NCI-H2171 (cell line): ENCODE measurements at places on chromosomes 11 and 22.
A peak's percentile ranks its signal among the peaks of the same experiment; 100 is the strongest.

DNA sequence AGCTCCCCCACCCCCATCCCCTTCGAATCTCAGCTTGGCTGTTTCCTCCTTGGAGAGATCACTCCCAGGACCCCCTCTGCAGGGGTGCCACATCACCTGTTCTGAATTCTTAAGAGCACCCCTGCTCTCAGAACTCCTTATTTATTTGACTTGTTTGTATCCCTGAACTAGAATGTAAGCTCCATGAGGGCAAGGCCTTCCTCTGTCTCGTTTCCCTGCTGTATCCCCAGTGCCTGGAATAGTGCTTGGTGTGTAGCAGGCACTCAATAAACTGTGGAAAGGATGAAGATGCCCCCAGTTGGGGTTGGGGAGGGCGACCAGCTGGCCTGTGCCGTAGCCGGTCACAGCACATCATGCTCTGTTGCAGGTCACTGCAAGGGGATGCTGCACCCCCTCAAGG is 3.6 kb upstream of the MDK start:
- DNase-seq = no peak

GRCh38 chr11:133947321-133947756 is 9.4 kb downstream of the IGSF9B start:
- no peak for DNase-seq

DNA sequence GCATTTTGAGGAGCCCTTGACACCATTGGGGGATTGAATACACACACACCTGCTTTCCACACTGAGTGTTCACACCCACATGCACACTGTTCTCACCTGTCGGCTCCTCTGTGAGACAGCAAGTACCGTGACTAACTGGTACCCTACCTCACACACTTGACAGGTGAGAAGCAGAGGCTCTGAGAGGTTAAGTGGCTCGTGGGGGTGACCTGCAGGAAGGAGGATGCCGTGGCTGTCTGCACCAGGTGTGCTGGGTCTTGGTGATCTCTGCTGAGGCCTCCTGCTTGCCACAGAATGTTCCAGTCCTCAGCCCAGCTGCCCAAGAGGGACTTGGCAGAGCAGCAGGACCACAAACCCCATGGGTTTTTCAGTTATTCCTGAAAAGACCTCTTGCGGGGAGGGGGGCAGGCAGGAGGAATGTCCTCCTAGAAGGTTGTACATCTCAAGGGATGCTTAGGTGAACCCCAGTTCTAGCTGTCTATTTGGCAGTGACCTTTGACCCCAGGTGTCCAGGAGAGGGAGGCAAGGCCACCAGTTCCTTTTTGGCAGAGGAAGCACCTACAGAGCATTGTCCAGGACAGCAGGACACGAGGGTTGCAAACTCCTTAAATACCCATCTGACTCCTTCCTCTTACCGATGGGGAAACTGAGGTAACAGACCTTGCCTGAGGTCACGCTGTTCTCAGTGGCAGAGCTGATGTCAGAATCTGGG is 66.0 kb downstream of the SHISAL1 start:
- no peak for DNase-seq

- DNase-seq = no peak
Measured at GRCh38 chr11:59523541-59523940, 12.2 kb downstream of the OR4D9 start.

DNA sequence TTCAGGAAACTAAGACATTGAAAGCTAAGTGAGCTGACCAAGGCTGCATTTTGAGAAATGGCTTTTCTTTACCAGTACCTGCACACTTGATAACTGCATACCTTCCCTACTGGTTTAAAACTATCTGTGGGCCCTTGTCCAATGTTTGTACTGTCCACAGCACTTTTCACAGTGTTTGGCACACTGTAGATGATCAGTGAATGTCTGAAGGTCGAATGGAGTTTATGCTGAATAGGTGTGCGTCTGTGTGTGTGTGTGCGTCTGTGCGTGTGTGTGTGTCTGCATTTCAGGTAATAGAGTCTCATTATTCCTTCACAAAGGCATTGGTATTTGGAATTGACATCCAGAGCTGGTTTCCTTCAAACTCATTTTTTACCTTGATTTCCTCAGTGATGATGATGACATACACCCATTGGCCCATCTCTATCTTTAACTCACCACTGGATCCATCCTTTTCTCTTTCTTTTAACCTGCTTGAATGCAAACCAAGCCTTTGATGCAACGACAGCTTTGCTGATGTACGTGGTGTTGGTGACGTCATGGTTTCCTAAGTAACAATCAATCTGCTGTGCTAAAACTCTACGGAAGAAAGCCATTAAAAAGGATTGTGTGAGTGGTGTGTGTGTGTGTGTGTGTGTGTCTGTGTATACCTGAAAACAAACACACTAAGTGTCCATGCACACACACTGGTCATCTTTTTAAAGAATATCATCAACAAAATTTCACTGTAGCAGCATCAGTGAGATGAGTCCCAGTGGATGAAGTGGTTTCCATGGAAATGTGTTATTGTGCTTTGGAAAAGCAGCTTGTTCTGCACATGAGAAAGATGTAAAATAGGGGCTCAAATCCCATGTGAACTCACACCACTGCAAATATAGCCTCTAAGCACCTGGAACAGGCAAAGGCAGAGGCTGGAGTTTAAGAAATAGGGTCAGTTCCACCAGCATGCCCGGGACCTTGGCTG is 490.2 kb upstream of the B3GAT1 start:
- DNase-seq = no peak

DNA sequence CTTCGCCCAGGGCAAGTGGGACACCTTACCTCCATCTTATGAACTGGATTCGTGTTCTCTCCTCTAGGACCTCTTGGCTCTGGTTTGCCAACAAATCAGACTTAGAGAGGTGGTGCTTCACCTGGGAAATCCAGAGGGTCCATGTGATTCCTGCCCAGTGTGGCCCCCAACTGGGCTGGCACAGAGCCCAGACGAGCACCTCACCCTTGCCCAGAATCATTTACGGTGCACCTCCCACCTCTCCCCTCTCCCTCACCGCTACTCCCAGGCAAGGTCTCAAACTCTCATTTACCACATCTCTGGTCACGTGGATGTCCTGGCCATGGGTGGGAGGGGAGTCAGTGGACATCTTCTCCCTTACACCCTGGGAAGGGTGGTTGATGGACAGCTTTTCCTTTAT is 1.1 kb downstream of the SPATA19 start:
- no peak for DNase-seq

GRCh38 chr11:34525888-34526657 is 12.5 kb upstream of the ELF5 start:
- DNase-seq = no peak

GRCh38 chr22:17569971-17570511 is 6.7 kb downstream of the SLC25A18 start:
- DNase-seq = no peak

GRCh38 chr11:122210367-122210997 is 94.5 kb upstream of the BLID start:
- DNase-seq = no peak

GRCh38 chr11:88355887-88356286 is 18.4 kb upstream of the CTSC start:
- DNase-seq = no peak

GRCh38 chr11:47002390-47002789 is 65.8 kb downstream of the CSTPP1 start:
- DNase-seq = no peak

DNA sequence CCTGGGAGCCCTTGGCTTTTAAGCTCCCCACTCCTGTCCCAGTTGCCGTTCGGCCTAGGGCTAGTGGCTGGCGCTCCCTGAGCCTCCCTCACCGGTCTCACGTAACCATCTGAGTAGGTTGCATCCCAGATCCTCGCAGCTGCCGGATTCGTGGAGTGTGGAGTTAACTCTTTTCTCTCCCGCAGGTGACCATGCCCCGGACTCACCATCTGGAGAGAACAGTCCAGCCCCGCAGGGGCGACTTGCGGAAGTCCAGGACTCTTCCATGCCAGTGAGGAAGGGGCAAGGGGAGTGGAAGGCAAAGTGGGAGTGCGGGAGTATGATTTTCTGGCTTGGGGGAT is 902 bp downstream of the MUS81 start:
- no peak for DNase-seq

DNA sequence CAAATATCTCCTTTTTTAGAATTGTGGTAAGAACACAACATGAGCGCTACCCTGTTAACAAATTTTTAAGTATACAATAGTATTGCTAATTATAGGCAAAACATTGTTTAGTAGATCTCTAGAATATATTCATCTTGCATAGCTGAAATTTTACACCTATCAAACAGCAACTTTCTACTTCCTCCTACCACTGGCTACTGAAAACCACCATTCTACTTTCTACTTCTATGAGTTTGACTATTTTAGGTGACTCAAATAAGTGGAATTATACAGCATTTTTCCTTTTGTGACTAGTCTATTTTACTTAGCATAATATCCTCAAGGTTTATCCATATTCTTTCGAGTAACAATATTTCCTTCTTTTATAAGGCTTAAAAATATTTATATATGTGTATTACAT is 128.4 kb downstream of the FAM76B start:
- no peak for DNase-seq

DNA sequence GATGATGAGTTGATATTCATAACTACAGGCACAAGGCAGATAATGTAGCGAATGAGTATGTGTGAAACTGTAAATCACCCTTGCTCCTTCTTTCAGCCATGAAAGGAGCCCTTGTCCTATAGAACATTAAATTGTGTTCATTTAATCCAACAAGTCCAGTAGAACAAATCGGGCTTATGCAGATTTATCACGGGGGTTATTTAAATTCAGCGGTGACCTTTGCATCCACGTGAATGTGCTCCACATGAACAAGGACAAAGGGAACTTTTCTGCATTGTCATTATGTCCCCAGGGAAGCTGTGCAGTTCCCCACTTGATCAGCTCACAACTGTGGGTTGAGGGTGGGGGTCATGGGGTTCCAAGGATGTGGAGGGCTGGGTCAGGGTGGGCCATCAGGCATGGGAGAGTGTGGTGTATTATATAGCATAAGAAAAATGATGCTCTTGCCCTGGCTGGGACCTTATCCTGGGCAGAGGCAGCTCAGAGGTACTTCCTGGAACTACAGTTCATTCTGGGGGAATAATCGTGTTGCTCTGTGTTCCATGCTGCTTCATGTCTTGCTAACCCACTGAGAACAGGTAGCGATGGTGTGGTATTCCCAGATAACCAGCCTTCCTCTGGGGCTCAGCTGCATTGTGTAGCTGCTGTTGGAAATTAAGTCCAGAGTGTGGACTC is 306.6 kb downstream of the FAT3 start:
- no peak for DNase-seq

DNA sequence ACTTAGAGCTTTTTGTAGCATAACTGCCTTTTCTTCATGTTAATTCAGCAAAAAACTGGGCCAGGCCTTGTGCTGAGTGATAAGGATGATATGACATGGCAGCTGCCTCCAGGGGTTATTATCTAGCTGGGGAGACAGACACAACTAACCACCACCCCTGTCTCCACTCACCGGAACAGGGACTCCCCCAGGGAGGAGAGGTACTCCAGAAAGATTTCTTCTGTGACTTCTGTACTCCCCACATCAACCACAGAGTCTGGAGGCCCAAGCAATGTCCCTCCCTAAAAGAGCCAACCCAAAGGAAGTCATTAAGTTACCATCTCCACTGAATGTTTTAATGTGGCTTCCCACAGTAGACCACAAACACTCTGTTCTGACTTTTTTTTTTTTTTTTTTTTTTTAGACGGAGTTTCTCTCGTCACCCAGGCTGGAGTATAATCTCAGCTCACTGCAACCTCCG is 14.3 kb upstream of the PMM1 start:
- DNase-seq = no peak

DNA sequence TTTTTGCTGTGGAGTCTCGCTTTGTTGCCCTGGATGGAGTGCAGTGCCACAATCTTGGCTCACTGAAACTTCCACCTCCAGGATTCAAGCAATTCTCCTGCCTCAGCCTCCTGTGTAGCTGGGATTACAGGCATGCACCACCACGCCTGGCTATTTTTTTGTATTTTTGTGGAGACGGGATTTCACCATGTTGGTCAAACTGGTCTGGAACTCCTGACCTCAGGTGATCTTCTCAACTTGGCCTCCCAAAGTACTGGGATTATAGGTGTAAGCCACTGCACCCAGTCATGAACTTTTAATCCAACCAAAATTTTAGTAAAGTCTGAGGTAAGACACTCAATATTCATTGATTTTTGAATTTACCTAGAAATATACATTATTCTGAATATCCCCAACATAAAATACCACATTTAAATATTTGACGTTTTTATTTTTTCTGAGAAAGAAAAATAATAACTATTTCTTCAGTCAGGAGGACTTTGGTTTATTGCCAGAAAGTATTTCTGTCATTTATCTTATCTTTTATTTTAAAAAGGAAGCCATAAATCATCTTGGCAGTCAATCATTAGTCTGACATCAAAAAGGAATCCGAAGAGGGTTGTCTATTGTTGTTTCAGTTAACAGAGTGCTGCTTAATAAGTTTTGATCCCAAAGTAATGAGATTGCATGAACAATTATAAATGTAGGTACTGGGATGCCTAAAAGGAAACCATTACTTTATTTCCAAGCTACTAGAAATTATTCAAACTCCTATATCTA is 102.2 kb upstream of the GRIA4 start:
- DNase-seq = no peak

DNA sequence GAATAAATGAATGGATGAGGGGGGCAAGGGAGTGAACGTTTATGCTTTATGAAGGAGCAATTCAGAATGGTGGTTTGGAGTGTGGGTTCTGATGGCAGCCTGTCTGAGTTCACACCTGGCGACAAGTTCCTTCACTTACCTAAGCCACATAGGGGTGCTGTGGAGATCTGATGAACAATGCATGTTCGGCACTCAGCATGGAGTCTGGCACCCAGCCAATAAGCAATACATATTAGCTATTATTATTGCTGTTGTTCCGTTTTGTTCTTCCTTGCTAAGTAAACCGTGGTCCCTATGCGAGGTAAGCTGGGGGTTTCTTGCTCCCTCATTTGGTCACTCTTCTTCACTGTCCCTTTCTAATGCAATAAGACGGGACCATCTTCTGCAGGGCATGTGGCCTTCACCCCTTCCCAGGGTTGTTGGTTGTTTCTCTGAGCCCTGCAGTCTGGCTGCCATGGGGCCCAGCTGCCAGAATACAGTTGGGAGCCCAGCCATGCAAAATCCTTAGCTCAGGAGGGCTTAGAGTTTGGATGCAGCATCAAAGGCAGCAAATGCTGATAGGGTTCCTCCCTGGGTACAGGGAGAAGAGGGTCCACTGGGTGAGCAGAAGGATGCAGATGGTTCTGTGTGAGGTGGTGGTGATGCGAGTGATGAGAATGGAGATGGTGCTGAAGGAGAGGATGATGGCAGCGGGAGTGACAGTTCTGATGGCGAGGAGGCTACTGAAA is 6.4 kb upstream of the PKNOX2 start:
- DNase-seq = no peak

DNA sequence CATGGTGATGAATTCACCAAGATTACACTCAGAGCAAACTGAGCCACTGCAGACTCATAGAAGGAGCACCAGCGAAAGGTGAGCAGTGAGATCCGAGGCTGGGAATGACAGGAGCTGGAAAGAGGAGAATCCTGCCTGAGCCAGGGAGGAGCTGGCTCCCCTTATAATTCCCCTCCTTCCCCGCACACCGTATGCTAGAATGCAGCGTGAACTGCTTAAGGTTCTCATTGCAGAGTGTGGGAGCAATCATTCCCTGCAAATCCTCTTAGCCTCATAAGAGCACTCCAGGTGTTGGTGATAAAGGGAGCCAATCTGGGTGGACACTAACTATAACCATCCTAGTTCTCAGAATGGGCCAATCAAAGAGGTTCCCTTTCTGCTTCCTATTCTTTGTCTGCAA is 127.6 kb upstream of the TEAD1 start:
- no peak for DNase-seq

GRCh38 chr22:21067901-21068680 is 22.3 kb downstream of the LRRC74B start:
- no peak for DNase-seq

- DNase-seq = no peak
Measured at GRCh38 chr11:35463331-35463751, 44.0 kb upstream of the SLC1A2 start.

GRCh38 chr22:17830043-17830961 is 56.0 kb upstream of the BID start:
- DNase-seq = peak; percentile 94
